ENCODE measurements at places on chromosomes 7 and 10.
A peak's percentile ranks its signal among the peaks of the same experiment; 100 is the strongest.

DNA sequence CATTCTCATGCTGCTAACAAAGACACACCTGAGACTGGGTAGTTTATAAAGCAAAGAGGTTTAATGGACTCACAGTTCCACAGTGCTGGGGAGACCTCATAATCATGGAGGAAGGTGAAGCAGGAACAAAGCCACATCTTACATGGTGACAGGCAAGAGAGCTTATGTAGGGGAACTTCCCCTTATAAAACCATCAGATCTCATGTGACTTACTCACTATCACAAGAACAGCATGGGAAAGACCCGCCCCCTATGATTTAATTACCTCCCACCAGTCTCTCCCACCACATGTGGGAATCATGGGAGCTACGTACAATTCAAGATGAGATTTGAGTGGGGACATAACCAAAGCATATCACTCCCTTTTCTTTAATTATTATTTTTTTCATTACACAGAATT is 16.6 kb downstream of the COL28A1 start:
- DNase-seq, result no peak

DNA sequence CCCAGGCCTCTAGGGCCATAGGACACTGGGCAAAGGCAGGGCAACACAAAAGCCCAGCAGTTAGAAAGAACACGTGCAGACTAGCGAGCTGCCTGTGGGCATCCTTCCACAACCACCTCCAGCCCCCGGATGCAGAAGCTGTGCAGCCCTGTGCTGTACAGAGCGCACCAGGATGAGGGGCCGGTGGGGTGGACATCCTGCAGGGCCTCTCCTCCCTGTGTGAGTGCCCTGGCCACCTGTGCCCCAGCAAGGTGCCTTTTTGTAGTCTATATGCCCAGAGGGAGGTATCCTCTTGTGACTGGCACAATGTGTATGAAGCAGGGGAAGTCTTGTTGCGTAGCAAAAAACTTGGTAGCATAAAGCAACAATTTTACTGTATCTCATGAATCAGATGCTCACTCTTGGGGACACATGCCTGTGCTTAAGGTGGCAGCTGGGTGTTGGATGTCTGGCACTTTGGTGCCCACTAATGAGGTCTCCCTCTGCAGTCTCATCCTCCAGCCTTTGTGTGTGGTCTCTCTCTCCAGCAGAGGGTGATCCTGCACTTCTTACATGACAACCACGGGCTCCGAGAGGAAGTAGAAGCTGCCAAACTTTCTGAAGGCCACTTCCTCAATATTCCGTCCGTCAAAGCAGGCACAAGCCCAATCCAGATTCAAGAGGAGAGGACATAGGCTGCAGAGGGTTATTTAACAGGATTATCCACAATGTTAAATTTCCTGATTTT is 8.7 kb downstream of the NCAPG2 start:
- DNase-seq, result peak; percentile 25

GRCh38 chr10:90775351-90776028 is 82.3 kb downstream of the HTR7 start:
- DNase-seq, result no peak

DNA sequence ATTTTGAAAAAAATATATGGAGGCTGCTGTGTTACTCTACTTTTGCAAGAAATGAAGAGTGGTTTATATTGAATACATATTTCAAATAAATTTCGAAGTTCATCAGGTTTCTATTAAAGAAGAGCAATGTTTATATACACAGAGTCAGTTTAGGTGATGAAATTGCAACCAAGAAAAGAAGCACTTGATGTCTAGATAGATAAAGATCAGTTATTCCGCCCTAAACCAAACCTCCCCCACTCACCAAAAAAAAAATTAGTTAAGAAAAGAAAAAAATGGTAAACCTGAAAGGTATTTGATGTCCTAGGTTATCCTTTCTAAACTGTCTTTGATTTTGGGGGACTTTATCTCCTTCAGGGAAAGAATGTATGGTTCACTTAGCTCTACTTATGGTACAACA is 111.8 kb downstream of the SKIDA1 start:
- DNase-seq, result no peak

- no peak for DNase-seq
These were observed 40.5 kb downstream of the ITIH5 start for GRCh38 chr10:7626283-7626682.

DNA sequence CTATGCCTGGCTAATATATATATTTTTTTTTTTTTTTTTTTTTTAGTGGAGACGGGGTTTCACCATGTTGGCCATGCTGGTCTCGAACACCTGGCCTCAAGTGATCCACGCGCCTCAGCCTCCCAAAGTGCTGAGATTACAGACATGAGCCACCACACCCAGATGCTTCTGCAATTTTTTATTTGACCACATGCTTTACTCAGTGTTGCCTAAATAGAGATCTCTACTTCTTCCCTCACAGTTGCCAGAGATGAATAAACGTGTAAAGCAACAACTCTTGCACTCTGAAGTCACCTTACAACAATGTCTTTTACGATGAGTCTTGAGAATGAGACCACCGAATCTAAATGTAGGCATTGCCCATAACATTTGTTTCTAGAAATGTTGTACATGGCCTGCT is 107.9 kb upstream of the FRMD4A start:
- DNase-seq, result no peak

DNA sequence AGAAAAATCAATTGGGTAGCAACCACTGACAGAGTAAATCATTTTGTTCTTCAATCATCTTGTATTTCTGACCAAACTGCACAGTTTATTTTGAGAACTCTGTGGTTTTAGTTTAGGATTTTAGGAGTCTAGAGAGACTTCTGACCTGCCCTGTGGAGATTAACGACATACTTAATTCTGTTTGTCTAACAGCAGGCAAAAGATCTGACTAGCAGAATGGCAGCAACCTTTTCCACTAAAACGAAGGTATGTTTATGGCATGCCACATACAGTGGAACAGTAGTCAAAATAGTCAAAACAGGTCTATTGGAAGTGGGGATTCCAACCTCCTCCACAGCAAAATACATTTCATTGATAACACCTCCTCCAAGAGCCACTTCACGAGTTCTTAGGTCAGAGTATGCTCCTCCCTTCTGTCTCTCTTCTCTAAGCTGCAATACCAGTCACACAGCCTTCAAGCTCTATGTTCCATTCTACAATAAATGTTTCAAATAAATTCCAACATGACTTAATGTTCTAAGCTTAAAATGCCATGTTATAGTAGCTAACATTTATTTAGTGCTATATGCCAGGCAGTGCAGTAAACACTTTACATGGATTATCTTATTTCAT is 34.4 kb downstream of the NRCAM start:
- DNase-seq, result no peak

DNA sequence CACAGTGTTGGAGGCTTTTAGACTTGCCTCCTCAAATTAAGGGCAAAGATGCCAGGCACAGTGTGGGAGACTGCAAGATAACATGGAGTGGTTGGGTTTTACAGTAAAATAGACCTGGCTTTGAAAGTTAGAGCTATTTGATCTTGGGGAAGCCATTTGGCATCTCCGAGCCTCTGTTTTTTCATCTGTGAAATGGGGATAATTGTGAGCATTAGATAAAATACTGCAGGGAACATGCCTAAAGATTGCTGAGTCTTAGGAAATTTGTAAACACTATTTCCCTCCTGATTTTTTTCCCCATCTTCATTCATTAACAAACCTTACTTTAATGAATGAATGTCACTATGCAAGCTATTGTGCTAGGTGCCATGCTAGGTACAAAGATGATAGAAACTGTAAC is 241.3 kb upstream of the SLC26A5 start:
- DNase-seq, result no peak

- no peak for DNase-seq
These were observed 220.0 kb downstream of the KIF20B start for GRCh38 chr10:89921403-89921802.

GRCh38 chr7:28921822-28922221 is 36.3 kb downstream of the TRIL start:
- peak; percentile 16 for DNase-seq

DNA sequence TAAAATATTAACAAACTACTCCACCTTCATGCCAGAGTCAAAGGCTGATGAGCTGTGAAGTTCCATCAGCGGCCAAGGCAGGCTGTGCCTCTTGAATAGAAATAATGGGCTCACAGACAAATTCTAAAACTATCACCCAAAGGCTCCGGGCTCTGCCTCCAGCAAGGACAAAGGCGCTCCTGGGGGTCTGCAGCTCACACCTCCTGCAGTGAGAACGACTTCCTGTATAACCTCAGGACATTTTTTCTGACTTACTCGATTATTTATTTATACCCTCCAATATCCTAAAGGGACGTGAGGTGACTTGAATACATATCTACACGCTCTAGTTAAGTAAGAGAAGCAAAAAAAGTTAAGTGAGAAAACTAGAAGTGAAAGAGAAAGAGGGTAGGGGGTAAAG is 500.7 kb downstream of the CCSER2 start:
- no peak for DNase-seq

GRCh38 chr7:74606909-74607510 is 50.5 kb upstream of the GTF2I start:
- DNase-seq, result no peak

DNA sequence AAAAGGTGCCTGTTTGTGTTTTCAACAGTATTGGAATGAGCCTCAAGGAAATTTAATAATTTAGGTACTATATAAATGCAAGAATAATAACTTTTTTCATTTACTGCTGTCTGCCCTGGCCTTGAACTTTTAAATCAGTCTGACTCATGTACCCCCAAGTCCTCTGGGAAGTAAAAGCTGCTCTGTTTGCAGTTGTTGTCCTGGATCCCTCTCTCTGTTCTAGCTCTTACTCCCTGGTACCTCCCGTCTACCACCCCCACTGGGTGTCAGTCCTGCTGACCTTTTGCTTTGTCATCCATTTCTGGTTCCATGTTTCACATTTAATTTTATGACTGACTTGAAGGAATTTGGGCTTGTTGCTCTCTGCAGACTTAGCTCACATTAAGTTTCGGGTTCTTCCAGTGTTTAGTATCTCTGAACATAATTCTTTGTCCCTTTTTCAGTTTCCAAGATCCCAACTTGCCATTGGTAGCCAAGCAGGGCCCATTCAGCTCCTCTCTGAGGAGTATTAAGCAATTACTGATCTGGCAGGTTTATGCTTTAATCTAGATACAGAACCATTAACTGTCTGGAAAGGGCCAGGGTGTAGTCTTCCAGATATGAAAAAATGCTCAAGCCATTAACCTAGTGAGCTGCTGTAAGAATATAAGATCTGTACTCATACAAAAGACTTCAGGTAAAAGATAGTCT is 208.7 kb upstream of the FAM3C start:
- no peak for DNase-seq

DNA sequence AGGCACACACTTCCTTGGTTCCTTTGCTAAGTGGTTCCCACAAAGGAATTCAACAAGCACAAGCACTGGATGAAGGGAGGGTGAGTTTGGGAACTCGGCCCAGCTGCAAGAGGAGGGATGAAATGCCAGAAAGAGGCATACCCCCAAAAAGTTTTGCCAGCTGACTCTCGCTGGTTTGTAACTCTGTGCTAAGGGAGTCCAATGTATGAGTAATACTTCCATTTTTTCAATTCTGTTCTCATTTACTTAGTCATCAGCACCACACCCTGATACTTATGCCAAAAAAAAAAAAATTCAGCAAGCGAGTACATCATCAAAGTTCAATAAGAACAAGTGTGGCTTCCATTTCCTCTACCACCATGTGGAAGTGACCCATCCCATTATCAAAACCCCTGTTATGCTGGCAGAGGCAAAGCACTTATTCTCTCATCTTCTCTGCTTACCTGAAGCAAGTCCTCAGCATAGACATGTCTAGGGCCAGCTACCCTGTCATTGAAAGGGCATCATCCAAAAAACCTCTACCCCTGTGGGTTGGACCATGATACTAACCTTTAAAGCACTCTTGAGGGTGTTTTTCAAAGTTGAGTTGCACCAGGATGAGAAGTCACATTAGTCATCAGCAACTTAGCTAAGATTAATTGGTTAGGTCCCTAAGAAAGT is 6.9 kb upstream of the HYCC1 start:
- no peak for DNase-seq

DNA sequence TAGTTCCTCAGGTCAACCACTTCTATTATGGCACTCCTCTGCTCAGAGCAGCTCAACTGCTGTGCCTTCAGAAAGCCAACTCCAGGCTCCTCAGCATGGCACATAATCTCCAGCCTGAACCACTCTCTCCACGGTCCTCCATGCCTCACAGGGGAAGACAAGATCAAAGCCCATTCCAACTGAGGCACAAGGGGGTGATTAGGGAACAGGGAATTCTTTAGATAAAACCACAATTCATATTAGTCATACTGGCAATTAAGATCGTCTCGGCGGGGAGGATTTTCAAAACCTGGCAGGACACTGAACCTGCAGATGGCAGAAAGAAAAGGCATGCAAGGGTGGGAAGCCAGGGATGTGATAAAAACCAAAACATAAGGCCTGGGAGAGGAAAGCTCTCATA is 361.6 kb downstream of the FGFR2 start:
- DNase-seq, result no peak

DNA sequence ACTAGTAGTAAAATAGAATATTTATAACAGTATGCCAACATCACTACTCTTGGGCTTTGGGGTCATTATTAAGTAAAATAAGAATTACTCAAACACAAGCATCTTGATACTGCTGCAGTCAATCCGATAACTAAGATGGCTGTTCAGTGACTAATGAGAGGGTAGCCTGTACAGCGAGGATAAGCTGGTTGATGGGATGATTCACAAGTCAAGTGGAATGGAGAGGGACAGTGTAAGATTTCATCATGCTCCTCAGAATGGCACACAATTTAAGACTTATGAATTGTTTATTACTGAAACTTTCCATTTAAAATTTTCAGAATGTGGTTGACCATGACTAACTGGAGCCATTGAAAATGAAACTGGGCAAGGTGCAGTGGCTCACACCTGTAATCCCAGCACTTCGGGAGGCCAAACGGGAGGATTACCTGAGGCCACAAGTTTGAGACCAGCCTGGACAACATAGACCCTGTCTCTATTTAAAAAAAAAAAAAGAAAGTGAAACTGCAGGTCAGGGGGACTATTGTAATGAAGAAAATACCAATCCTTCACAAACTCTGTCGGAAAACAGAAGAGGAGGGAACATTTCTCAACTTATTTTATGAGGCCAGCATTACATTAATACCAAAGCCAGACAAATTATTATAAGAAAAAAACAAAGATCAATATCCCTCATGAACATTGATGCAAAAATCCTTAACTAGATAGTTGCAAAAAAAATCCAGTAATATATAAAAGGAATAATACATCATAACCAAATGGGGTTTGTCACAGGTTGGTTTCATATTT is 11.2 kb downstream of the AVL9 start:
- DNase-seq, result no peak

GRCh38 chr10:21687266-21688008 is 153.4 kb downstream of the MLLT10 start:
- no peak for DNase-seq

DNA sequence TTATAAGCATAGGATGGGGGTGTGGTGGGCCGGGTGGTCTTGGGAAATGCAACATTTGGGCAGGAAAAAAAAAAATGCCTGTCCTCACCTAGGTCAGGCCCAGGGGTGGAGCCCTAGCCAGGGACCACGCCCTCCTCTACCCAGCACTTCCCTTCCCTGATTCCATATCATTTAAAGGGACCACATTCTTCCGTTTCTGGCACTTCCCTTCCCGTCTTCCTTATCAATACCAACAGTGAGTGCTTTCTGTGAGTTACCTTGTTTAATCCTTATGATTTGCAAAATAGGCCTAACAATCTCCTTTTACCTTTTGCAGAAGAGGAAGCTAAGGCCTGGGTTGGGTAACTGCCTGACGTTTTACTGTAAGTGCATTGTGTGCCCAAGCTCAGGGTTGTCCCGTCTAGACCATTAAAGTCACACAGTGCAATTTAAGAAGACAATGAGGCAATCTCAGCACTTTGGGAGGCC is 16.7 kb upstream of the C10orf95 start:
- no peak for DNase-seq

GRCh38 chr10:54368984-54369383 is 432.0 kb downstream of the PCDH15 start:
- DNase-seq, result no peak

- DNase-seq, result no peak
These were observed at the start of gene TES for GRCh38 chr7:116210345-116211005. TES (plus strand) TSS chr7:116210539; CDS start chr7:116210708, 169 bp downstream.
